Thoracic aorta (tissue), 2 donors: ENCODE measurements at places on chromosomes 7 and 10. TPM values are rescaled to one million over a fixed set of nuclear protein-coding genes. Genes with fewer than 3 reads are reported as not detected.

- H3K4me3 ChIP-seq, result no peak overlapping the region
- no peaks in the 10 kb centered on the region for H3K36me3 ChIP-seq
These were observed 46.3 kb upstream of the CALCR start for GRCh38 chr7:93620864-93621263.

DNA sequence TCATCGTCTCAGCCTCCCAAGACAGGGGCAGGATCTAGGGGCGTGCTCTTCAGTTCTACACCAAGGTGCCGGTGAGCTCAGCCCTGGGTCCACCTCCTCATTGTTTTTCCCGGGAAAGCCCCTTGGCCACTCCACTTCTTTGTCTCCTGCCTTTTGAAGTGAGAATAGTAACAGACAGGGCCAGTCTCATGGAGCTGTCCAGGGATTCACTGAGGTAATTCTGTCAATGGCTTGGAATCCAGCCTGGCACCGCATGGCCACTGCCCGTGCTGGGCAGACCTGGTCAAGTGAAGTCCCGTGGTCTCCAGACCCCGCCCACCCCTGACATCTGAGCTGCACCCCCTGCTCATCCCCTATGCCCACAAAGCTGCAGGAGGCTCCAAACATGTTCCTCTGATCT, 138.9 kb downstream of the TNS3 start:
- H3K27ac ChIP-seq, result no peak overlapping the region
- H3K4me3 ChIP-seq, result no peak overlapping the region
- DNase-seq, result no peak
- no peaks in the 10 kb centered on the region for H3K27me3 ChIP-seq

USP54 gene
- total RNA-seq, result 20.1 TPM

- peaks cover 44% of the 10 kb centered on the region for H3K4me1 ChIP-seq
- no peak for DNase-seq
- H3K4me3 ChIP-seq, result no peak overlapping the region
- H3K27ac ChIP-seq, result peak overlapping the region; percentile 82
These were observed 450.0 kb downstream of the SUGCT start for GRCh38 chr7:40584667-40585433.

PTPN20 gene
- 2.1 TPM for total RNA-seq

- H3K4me3 ChIP-seq, result peak overlapping the region; percentile 35
- H3K36me3 ChIP-seq, result peaks cover 2% of the 10 kb centered on the region
- no peaks in the 10 kb centered on the region for H3K27me3 ChIP-seq
- peak overlapping the region; percentile 99 for H3K27ac ChIP-seq
- no peak for DNase-seq
- H3K4me1 ChIP-seq, result peaks cover 60% of the 10 kb centered on the region
These were observed 31.6 kb downstream of the TMEM120A start for GRCh38 chr7:75962607-75963380.

GIMAP5 gene
- total RNA-seq, result 35.9 TPM

GPNMB gene
- total RNA-seq, result 139 TPM

DNA sequence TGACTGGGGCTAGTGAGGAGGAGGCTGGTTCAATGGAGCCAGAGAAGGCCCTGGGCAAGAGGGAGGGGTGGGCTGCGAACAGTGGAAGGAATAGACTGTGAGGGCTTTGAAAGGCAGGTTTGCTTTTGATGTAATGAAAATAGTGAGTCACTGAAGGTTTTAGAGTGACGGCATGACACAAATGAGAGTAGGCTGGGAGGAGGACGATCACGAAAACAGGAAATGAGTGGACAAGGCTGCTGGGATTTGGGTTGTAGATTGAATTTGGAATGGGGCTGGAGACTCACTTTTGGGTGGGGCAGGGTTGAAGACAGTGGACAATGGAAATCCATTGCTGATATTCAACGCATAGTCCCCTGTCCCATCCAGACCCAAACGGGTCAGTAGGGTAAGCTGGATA, 139.6 kb downstream of the CDH23 start:
- H3K4me1 ChIP-seq, result no peaks in the 10 kb centered on the region
- no peak overlapping the region for H3K27ac ChIP-seq
- no peaks in the 10 kb centered on the region for H3K27me3 ChIP-seq
- no peaks in the 10 kb centered on the region for H3K36me3 ChIP-seq
- no peak overlapping the region for H3K4me3 ChIP-seq

DNA sequence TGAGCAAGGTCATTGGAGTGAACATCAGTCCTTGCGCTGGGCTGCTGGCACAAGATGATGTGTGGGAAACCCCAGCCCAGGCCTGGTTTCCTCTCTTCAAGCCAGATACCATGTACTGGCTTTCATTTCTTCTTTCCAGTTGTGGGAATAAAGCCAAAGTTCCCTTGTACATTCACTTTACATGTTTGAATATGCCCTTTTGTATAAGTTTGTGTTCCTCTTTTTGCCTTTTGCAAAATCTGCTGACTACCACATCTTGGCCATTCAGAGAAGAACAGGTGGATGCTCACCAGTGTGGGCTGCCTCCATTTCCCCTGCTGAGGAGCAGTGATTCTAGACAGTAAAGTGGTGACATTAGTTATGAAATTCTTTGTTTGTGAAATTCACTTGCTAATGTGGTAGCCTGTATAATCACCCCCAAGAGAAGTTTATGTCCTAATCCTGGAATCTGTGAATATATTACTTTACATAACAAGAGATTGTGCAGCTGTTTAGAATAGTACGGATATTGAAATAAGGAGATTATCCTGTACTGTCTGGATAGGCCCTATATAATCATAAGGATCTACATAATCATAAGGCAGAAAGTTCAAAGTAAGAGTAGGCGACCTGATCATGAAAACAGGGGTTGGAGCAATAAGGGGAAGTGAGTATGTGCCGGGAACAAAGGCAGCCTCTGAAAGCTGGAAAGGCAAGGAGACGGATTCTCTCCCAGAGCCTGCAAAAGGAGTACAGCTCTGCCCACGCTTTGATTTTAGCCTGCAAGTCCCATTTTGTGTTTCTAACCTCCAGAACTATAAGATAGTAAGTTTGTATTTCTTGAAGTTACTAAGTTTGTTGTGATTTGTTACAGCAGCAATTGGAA, 18.8 kb upstream of the AOAH start:
- H3K27ac ChIP-seq, result no peak overlapping the region
- no peak for DNase-seq
- no peaks in the 10 kb centered on the region for H3K36me3 ChIP-seq
- no peaks in the 10 kb centered on the region for H3K27me3 ChIP-seq
- no peak overlapping the region for H3K4me3 ChIP-seq

DNA sequence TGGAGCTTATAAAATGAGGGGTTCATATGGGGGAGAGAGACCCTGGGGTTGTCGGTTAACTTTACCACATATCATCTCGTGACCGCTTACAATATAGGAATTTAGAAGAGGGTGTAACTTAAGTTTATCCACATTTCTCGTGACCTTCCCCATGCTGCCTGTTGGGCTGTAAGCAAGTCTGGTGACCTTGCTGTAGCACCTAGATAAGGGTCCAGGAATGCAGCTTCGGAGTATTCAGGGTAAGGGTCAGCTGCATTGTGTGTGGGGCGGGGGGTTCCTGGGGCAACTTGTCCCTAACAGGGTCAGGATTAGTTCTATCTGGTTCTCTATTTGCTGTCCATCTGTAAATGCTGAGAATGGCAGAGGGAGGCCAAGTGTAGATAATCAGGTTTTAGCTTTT, 1.3 kb upstream of the CHST3 start:
- no peak for DNase-seq
- H3K4me1 ChIP-seq, result no peaks in the 10 kb centered on the region
- no peaks in the 10 kb centered on the region for H3K27me3 ChIP-seq
- H3K36me3 ChIP-seq, result no peaks in the 10 kb centered on the region

DNA sequence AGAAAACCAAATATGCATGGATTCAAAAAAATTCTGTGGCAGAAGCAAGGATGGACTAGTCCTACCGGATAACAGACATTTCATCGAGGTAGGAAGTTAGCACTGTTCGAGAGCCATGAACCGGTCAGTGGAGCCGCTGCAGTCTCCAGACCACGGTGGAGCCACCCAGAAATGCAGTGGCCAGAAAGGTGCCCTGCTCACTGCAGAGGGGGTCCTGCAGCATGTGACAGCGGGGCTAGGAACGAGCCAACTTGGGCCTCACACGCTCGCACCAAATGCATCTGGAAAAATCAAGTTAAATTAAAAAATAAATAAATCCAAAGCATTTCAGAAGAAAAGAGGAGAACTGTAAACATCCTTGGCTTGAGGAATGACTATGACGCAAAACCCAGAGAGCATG, 13.1 kb upstream of the CFAP46 start:
- DNase-seq, result no peak
- no peaks in the 10 kb centered on the region for H3K27me3 ChIP-seq
- no peaks in the 10 kb centered on the region for H3K4me1 ChIP-seq
- no peak overlapping the region for H3K27ac ChIP-seq
- no peak overlapping the region for H3K4me3 ChIP-seq
- no peaks in the 10 kb centered on the region for H3K36me3 ChIP-seq

- no peak overlapping the region for H3K4me3 ChIP-seq
- H3K36me3 ChIP-seq, result peaks cover 4% of the 10 kb centered on the region
- DNase-seq, result no peak
- H3K27me3 ChIP-seq, result no peaks in the 10 kb centered on the region
These were observed 110.8 kb downstream of the NKX6-2 start for GRCh38 chr10:132675031-132675740.

CYP3A4 gene
- not detected for total RNA-seq

DNA sequence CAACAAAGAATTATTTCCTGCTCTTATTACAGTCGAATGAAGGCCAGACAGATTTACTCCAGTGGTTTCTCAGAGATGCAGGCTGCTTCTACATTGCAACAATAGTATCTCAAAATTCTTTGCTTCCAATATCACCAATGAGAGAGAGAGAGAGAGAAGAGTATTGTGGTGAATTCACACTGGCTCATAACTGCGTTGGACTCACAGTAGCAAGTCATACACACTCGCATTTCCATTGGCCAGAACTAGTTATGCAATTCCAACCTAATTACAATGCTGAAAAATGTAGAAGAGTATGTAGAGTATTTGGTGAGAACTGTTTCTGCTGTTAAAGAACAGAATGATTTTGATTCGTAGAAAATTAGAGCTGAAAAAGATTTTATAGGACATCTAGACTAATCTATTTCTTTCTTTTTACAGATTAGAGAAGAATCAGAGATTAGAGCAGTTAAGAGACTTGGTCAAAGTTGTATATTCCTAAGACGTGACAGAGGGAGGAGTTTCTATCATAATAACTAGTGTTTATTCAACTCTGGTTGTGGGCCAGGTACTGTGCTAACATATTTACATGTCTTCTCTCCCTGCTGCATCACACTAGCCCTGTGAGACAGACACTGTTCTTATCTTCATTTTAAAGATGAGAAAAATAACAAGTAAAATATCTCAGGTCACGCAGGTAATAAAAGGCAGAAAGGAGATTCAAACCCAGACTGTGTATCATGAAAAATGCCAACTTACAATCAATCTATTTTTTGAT, 34.6 kb upstream of the PDK4 start:
- H3K27ac ChIP-seq, result no peak overlapping the region
- no peak overlapping the region for H3K4me3 ChIP-seq
- H3K36me3 ChIP-seq, result no peaks in the 10 kb centered on the region
- no peak for DNase-seq
- no peaks in the 10 kb centered on the region for H3K27me3 ChIP-seq

DNA sequence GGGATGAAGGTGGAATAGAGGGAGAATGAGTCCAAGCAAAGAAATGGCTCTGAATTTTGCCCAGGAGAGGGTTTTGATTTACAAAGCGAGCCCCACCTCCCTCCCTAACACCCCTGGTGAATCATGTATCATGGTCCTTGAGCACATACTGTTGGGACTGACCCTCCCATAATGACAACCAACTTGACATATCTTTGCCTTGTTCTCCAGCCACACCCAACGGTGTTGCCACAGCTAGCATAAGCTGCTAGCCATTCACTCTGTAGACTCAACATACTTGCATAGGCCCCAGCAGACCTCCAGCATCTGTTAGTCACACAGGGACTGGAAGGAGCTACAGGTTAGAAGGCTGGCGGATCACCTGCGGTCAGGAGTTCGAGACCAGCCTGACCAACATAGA, 538.5 kb downstream of the KCNMA1 start:
- no peak overlapping the region for H3K27ac ChIP-seq
- H3K27me3 ChIP-seq, result no peaks in the 10 kb centered on the region
- H3K36me3 ChIP-seq, result no peaks in the 10 kb centered on the region

SLC39A12 gene
- 0.14 TPM for total RNA-seq

DNA sequence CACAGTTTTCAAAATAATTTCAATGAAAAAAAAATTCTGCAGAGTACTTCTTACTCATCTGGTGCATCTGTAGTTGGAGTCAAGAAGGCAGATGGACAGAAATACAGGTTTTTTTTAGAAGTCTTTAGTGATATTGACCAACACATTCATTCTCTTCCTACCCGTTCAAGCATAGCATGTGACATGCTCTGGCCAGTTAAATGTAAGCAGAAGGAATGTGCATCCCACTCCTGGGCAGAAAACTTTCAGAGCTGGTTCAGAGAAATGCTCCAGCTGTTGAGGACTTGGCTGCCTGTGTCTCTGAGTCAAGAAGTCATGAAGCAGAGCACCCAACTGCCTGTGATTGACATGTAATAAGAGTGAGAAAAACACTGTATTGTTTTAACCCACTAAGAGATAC, 665.3 kb upstream of the IGFBP3 start:
- H3K27me3 ChIP-seq, result no peaks in the 10 kb centered on the region
- no peak overlapping the region for H3K27ac ChIP-seq

DNA sequence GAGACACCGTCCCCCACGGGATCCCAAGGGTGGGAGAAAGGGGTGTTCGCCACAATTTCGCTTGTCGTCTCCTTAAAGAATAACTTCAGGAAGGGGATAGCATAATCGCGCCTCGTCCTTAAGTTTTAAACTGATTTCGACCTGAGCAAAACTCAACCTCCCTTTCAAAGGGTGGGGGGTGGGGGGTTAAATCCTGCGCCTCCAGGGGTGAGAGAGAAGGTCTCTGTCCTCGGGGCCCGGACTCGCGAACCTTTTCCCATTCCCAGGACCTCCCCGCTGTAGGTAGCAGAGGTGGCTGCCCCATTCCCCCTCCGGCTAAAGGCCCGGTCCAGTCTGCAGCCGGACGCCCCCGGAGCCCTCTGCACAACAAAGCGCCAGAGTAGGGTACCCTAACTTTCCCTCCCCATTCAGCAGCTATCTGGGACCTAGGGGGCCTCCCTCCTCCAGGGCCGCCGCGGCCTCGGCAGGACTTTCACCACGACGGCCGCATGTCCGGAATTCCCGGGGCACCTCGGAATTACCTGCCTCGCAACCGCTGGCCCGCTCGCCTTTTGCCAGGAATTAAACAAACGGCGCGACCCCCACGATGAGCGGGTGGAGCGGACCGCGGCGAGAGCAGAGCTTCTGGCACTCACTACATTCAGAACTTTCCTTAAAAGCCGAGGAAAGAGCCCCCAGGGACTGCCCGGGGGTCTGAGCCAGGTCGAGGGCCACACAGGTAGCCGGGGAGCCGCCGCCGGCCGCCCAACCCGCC, 1.7 kb downstream of the CDK6 start:
- peak overlapping the region; percentile 91 for H3K4me3 ChIP-seq
- H3K27ac ChIP-seq, result peak overlapping the region; percentile 64
- H3K36me3 ChIP-seq, result no peaks in the 10 kb centered on the region
- DNase-seq, result peak; percentile 4
- no peaks in the 10 kb centered on the region for H3K27me3 ChIP-seq
- H3K4me1 ChIP-seq, result peaks cover 24% of the 10 kb centered on the region
